ENCODE measurements at places on chromosomes 11 and 22. TPM values are rescaled to one million over a fixed set of nuclear protein-coding genes. Genes with fewer than 3 reads are reported as not detected.

Gene FOLR2
- polyA plus RNA-seq = 4.5 TPM

Gene LRRC74B
- not detected for polyA plus RNA-seq

Gene DLG2
- polyA plus RNA-seq = 0.35 TPM

Gene CCDC73
- polyA plus RNA-seq = not detected

Gene OR52N1
- not detected for polyA plus RNA-seq

Gene PKDREJ
- polyA plus RNA-seq = not detected

Gene MS4A12
- not detected for polyA plus RNA-seq

Gene ALX4
- polyA plus RNA-seq = 0.04 TPM

Gene GRAP2
- 0.24 TPM for polyA plus RNA-seq

Gene KCNK7
- polyA plus RNA-seq = 0.99 TPM

Gene TBX10
- 0.01 TPM for polyA plus RNA-seq

Gene DDIAS
- 3.1 TPM for polyA plus RNA-seq

Gene ARFIP2
- 31.3 TPM for polyA plus RNA-seq
